ENCODE measurements at places on chromosomes 3 and 15.

- no peak for DNase-seq
Observed at GRCh38 chr15:99504823-99505551, 60.8 kb upstream of the MEF2A start.

GRCh38 chr3:98027085-98027446, 8.0 kb downstream of the GABRR3 start:
- DNase-seq, result no peak

DNA sequence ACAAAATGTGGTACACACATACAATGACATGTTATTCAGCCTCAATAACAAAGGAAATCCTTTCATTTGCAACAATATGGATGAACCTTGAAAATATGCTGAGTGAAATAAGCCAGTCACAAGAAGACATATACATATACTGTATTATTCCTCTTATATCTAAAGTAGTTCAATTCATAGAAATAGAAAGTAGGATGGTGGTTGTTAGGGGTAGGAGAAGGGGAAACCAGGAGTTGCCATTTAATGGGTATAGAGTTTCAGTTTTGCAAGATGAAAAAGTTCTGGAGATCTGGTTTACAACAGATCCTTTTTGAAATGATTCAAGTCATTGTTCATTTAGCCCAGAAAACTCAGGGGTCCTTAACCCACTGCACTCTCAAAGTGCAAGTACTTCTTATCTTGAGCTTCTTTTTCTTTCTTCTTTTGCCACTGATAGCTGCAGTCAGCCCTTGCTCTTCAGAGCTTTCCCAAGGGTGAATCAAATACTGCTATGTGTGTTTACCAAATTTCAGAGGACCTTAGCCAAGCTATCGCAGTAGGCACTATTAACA, 208.0 kb upstream of the EOMES start:
- no peak for DNase-seq

GRCh38 chr15:69546182-69546581, 93.6 kb downstream of the RPLP1 start:
- no peak for DNase-seq

DNA sequence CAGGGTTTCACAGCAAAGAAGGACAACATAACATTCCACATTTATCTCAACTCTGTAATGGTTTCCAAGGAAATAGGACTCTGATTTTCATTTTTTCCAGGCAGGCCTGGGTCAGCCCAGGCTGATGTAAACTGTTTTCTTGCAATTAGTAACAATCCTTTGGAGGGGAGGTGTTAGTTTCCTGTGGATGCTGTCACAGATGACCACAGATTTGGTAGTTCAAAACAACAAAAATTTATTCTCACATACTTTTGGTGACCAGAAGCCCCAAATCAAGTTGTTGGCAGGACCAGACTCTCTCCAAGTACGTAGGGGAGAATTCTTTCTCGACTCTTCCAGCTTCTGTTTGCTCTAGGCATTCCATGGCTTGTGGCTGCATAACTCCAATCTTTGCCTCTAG, 88.0 kb downstream of the EDEM1 start:
- no peak for DNase-seq

GRCh38 chr3:35760146-35760545, 120.8 kb downstream of the ARPP21 start:
- no peak for DNase-seq

DNA sequence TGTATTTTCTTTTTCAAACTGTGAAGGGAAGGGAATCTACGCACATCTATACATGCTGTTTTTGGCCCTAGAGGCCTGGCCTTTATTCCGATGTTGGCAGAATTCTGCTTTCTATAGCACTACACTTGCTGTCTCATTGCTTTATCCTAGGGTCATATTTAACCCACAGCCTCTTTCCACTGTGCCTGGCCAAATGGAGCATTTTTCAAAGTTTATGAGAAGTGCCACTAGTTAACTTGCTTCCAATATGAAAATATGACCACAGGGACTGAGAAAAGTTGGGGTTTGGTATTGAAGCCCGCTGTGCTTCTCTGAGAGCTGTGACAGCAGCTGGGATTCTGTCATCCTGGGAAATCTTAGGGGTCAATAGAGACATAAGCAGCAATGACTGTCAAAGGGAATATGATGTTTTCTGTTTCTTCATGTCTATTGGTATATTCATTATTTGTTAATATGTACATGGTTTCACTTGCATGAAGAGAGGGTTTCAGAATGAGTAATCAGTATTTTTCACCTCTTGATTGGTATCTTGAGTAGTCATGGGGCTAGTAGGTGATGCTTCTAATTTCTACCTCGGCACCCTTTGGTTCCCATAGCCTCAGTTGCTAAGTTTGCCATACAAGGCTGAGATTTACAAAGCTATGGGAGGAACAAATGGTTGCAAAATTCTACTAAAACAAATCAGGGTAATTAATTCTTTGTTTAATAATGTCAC, 275.8 kb upstream of the RBMS3 start:
- no peak for DNase-seq

DNA sequence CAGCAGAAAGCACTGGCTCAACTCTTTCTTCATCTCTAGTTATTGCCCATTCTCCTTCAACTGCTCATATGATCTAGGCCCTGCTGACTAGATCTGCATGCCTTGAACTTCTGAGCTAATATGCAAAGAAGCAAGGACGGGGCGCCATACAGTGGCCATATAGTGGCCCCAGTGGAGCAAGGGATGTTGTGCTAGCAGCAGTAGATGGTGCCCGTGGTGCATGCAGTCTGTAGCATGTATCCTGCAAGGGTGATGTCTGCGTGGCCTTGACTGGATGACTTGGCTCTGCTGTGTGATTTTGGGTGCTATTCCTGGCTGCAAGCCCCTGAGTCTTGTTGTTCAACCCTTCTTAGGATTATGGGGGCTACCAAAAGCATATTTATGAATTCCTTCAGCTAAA, 12.2 kb upstream of the NMD3 start:
- no peak for DNase-seq

- no peak for DNase-seq
Observed at GRCh38 chr3:107062787-107063186, 314.5 kb upstream of the CCDC54 start.

DNA sequence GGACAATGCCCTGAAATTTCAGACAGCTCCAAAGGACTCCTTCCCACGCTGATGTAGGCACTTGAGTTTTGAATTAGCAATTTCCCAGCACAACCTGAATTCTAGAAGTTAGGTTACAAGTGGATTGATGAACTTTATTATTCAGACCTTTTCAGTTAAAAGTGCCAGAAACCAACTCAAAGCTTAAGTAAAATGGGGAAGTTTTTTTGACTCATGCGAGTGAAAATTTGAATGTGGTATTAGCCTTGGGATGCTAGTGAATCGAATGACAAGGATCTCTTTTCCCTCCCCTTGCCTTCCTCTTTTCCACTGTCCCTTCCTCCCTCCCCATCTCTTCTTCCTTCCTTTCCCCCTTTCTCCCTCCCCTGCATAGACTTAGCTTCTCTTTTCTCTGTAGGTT, 295.1 kb upstream of the PROK2 start:
- DNase-seq, result no peak

GRCh38 chr15:69386284-69386683, 27.9 kb upstream of the KIF23 start:
- DNase-seq, result no peak

- no peak for DNase-seq
Observed at GRCh38 chr15:81520480-81520879, 146.5 kb upstream of the TMC3 start.

DNA sequence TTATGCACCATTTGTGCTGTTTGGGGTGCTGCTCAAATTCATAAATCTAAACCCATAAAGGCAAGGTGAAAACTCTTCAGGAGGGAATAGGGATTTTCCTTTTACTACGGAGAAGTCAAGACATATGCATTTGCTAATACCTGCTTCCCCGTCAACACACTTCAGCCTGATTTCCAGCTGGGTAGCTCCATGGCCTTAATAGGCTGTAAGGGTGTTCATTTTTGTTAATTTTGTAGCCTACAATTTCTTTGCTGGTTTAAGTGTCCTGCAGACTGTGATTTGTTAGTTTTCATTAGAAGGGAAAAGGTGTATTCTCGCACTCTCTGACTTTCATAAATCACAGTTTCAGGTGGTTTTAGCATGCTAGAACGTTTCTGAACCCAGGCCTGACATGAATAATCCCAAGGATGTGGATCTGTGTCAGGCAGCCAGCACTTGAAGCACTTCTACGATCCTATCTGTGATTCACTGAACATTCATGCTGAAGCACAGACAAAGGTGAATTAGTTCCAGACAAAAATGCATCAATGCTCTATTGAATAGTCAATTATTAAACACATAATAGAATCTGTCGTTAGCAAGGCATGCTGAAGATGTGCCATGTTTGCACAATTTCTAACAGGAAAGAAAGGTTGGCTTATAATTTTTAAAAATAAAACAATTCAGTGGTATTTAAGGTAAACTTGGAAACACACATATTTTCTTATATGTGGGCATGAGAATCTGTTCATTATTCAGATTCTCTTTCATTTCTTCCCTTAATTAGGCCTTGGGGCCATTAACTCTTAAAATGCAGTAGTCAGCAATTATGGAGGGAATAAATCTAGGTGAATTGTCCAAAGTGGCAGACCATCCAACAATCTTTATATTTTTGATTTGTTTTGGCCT, 17.9 kb upstream of the NMNAT3 start:
- no peak for DNase-seq

DNA sequence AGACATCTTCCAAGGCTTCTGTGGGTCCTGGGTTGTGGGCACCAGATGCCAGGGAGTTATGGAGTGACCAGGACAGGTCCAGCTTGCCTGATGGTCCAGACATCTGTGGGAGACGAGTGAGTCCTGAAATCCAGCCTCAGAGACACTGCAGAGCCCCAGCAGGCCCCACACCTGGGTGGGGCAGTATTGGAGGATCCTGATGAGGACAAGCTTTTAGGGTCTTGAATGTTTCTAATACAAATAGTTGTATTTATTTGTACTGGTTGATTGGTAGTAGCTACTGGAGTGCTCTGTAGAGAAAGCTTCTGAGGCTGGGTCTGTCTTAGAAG, 67.5 kb upstream of the PRR23C start:
- DNase-seq, result no peak

- no peak for DNase-seq
Observed at GRCh38 chr3:117017135-117017894, 307.7 kb downstream of the TUSC7 start.

GRCh38 chr15:94253742-94254141, 22.4 kb downstream of the MCTP2 start:
- no peak for DNase-seq

DNA sequence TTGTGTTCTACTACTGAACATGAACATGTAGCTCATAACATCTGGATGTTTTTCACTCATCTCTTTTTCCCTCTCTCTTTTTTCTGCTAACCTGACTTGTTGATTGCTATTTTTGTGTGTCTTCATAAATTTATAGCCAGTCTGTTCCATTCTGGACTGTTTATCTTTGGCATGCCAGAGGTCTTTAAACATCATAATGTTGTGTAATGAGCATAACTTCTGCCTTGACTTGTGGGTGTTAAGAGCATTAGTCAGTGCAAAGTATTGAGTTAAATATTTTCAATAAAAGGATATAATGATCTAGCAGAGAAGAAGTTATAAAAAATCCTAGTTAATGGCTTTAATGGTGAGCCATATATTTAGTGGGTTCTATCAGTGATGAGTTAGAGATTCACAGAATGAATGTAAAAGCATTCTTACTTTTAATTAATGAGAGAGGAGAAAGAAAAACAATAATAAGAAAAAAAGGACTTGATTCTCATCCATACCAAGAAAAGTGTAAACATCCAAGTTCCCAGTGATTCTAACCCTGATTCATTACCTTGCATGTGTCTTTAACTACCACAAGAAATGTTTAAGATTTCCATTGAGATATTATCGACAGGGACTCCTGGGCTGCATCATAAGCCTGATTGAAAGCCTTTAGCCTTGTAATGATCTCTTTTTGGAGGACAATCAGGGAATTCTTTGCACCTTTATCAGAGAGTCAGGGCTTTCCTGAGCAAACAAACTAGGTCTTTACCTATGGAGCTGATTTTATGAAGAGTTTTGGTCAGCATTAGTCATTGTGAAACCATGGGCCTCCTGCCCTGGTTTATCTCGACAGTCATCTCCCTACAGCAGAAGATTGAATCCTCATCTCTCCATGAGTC, 22.9 kb downstream of the MITF start:
- DNase-seq, result no peak

DNA sequence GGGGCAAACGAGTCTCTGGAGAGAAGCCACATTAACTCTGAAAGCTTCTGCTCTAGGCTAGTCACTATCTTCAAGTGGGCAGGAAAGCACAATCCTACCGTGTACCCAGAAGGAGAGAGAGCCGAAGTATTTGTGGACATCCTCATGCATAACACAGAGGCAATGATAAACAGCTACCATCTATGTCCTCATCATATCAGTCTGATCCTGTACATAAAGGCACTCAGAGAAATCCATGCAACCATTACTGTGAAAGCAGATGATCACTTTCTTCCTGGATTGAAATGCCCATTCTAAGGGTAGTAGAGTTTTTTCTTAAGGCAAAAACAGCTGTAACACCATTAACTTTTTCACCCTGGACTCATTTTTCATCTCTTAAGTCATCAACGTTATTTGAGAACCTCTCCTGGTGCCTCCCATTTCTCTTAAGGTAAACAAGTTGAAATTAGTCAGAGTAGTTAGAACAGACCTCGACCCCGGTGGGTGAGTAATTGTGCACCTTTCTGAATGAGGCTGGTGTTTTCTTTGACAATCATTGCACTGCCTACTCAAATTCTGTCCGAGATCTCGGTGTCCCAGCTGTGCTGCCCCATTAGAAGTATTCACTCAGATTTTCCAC, 327.4 kb downstream of the SHQ1 start:
- DNase-seq, result no peak

- DNase-seq, result no peak
Observed at GRCh38 chr3:110859993-110860392, 211.6 kb upstream of the NECTIN3 start.

GRCh38 chr3:13507570-13508339, 27.6 kb downstream of the HDAC11 start:
- no peak for DNase-seq

DNA sequence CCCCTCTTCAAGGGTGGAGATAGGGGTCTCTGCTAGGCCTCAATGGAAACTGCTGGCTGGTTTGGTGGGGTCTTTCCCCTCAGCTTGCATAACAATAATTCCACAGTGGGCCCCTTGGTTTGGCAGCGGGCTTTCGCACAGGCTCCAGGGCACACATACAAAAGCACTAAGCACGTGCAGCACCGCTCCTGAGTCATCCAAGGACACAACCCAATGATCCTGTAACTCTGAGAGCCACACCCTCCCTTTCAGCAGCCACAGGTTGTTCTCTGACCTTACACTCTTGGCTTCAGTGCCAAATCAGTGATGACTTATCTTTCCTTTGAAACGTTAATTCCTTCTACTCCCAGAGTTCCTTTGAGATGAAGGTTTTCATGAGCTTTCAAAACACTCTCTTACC, 41.7 kb downstream of the DAPK2 start:
- no peak for DNase-seq

DNA sequence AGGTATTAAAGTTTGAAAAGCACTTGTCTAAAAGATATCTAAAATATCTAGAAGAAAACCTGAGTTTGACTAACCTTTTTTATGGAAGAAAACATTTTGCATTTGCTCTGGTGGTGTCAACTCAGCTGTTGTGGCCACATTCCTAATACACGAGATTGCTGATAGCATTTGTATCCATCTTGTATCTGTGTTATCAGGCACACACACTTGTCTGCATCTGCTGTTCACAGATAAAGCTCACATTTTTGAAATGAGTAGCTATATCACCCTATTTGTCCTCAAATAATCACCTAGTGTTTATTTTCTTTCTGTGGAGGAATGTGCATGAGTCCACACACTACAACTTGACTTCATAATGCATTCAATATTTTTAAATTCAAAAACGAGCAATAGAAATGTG, 632.3 kb upstream of the NR2F2 start:
- no peak for DNase-seq

GRCh38 chr3:56064684-56065083, 403.6 kb downstream of the ERC2 start:
- no peak for DNase-seq

- DNase-seq, result no peak
Observed at GRCh38 chr15:32778391-32779176, 60.8 kb downstream of the GREM1 start.

Measured in activated naive CD8-positive, alpha-beta T cell treated with anti-CD3 and anti-CD28 coated beads, Interleukin-2, amount 50 U/mL, for 16 hours (primary cell).